Epithelial cell of proximal tubule (primary cell): ENCODE measurements at places on chromosomes 5 and 9.

DNA sequence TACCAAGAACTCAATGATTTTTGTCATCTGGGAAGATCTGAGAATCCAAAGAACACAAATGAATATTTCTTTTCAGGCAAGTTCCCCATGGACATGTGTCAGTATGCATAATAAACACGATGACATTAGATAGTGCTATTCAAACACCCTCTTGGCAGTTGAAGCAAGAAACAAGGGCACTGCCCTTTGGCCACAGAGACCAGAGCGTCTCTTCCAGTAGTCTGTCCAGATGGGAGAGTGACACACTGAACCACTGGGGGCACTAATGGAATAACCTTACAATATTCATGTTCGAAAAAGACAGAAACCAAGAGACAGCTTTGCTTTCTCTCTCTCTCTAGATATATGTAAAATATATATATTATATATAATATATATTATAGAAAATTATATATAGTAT is 301.9 kb downstream of the CTNND2 start:
- DNase-seq = no peak

GRCh38 chr9:107215381-107215780 is 67.7 kb upstream of the RAD23B start:
- DNase-seq = no peak

DNA sequence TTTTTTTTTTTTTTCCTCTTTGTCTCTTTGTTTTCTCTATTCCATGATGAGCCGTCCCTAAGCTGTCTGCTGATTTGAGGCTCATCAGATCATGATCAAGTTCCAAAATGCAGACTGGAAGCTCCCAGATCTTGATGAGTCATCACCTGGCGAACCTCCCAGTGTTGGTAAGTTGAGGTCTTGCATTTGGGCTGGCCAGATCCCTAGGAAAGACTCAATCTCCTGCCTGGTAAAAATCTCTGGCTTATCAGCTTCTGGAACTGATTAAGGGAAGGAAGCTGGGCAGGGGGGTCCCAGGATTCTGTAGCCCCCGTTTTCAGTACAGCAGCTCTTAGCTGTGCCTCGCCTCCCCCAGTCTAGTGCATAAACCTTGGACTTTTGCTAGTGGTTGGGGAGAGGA is 69.0 kb downstream of the TSPAN17 start:
- DNase-seq = no peak

GRCh38 chr5:87944553-87945285 is 323.9 kb downstream of the TMEM161B start:
- DNase-seq = no peak

GRCh38 chr9:84851935-84852585 is 182.5 kb downstream of the NTRK2 start:
- DNase-seq = peak; percentile 98

DNA sequence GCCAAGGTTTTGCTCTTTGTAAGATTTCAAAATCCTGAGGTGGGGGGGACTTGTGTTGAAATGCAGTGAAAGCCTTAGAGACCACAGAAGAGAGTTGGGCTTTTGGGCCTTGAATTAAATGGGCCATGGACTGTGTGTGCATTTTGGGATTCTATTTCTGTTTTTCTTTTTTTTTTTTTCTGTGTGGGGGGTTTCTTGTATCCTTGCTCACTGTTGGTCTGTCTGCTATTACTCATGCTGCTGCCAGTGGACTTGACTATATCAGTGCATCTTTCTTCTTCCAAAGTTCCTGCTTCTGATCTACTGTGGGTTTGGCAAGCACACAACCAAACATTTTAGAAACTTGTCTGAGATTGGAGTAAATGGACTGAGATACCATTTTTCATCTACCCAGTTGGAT is 344.9 kb downstream of the ARL15 start:
- DNase-seq = no peak

GRCh38 chr5:144406442-144406841 is 235.8 kb downstream of the KCTD16 start:
- DNase-seq = no peak

DNA sequence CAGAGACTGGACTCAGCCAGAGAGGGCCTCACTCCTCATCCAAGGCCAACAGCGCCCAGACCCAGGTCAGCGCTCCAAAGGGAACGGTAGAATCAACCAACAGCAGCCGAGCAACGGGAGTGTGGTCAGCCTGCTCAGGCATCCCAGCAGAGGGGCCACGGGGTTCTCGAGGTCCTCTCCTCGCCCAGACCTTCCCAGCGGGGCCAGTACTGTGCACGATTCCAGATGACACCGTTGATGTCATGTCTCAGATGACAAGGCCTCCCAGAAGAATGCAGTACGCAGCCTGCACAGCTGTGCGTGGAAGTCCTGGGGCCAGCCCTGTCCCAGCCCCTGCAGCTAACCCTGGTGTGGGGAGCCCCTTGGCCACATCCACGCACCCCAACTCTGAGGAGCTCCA is 141.0 kb upstream of the PPP1R26 start:
- no peak for DNase-seq

GRCh38 chr5:99900302-99900852 is 634.8 kb upstream of the FAM174A start:
- peak; percentile 60 for DNase-seq

DNA sequence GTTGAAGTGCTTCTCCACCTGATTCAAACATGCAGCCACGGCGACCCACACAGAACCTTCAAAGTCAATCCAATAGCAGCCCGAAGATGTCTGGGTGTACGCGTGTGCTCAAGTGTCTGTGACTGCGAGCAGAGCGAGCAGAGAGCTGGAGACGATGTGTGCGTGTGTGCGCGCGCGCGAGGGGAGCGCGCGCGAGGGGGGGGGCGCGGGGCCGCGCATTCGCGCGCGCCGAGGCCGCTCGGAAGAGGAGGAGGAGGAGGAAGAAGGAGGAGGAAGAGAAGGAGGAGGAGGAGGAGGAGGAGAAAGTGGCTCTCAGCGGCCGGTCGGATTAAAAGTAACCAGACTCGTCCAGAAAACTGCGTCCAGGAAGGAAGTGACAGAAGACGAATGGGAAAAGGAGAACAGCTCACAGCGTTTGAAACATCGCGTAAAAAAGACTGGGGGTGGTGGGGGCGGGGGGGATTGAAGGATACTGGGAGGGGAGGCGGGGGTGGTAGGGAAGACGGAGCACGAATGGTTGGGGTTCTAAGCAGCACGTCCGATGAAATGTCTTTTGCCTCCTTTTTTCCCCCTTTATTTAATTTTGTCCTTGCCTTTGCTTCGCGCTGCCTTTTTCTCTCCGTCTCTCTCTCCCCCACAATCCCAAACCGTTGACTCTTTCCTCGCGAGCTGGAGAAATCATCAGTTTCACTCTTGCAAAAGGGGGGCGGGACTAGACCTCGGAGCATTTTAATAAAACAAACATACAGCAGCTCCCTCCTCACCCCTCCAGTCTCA is at the start of gene MEF2C:
Gene MEF2C (minus strand): TSS at position 126 of the 777 bp plus-strand sequence. CDS start 59,396 bp downstream, outside the sequence.
- DNase-seq = peak; percentile 12

GRCh38 chr9:107547772-107548297 is 58.3 kb upstream of the KLF4 start:
- no peak for DNase-seq

DNA sequence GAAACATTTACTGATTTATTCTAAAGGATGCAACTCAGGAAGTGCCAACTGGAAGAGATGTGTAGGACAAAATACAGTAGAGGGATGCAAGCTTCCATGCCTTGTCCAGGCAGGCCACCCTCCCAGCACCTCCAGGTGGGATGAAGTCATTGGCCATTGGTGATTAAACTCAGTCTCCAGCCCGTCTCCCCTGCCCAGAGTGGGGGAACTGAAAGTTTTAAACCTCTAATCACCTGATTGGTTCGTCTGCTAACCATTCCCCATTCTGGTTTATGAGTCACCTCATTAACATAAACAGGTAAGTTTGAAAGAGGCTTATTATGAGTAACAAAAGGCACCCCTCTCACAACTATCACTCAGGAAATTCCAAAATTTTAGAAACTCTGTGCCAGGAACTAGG is 8.1 kb downstream of the TNFAIP8 start:
- no peak for DNase-seq

DNA sequence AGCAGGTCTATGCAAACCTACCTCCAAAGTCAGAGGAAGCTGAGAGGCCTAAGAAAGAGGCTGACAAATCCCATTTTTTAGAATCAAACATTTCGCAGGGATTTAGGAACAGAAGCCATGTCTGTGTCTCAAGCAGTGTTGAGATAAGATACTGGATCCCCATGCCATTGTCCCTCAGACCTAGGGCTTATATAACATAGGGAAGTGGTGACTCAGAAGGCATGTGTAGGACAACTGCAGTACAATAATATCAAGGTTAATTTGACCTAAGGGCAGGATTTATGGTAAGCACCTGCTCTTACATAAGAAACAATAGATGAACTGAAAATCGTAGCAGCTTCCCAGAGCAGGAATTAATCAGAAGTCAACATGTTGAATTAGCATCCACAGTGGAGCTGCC is 459.4 kb downstream of the ANXA1 start:
- DNase-seq = no peak

DNA sequence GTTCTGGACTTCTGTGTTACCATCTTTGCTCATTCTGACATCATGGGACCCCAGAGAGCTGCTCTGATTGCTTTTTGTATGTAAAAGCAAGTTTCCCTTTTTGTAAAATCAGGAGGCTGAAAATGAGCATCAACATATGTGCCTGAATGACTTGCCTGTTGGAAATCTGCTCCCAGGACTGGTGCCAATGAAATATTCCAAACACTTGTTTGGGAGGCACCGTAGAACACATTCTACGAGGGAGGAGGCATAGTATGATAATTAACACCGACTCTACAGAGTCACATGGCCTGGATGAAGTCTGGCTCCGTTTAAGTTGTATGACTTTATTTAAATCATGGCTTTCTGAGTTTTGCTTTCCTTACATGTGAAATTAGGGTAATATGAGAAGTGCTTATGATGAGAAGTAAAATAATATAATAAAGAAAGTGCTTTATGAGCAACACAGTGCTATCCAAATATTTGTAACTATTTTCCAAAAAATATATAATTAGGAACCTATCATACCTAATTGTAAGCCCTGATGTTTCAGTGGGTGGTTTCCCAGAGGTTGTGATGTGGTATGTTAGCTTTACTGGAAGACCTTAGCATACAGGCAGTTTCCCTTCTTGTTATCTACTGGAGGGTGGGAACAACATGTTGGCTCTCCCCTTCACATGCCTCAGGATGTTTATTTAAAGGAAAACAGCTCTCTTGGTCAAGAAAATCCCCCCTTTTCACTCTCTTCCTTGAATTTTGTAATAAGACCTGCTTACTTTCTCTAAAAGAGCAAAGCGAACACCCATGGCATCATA is 238.1 kb downstream of the FBXL7 start:
- no peak for DNase-seq

- no peak for DNase-seq
These were observed 123.8 kb downstream of the DMRT2 start for GRCh38 chr9:1173993-1174392.

DNA sequence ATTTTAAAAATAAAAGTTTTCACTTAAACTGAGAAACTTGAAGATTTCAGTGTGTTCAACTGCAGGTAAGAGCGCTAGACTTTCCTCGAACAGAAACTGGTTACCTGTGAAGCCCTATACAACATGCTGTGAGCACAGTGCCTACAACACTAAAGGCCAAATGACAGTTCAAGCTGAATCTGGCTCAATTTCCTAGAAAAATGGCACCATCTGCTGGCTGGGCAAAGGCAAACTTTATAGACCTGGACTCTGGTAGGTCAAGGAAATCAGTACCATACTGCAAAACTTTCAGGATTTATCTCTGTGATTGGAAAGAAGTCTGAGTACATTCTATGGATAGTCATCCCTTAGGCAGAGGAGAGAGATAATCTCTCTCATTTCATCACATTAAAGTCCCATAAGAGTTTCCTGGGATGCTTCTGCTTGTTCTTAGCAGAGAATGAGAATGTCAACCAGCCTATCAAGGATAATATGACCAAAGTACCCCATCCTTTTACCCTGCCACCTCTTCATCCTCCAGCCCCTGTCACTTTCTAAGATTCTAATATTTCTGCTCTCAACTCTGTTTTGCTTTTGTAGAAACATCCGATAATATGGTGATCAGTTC is 31.8 kb upstream of the FOXB2 start:
- peak; percentile 19 for DNase-seq

GRCh38 chr5:156036640-156037039 is 290.3 kb upstream of the SGCD start:
- DNase-seq = no peak

DNA sequence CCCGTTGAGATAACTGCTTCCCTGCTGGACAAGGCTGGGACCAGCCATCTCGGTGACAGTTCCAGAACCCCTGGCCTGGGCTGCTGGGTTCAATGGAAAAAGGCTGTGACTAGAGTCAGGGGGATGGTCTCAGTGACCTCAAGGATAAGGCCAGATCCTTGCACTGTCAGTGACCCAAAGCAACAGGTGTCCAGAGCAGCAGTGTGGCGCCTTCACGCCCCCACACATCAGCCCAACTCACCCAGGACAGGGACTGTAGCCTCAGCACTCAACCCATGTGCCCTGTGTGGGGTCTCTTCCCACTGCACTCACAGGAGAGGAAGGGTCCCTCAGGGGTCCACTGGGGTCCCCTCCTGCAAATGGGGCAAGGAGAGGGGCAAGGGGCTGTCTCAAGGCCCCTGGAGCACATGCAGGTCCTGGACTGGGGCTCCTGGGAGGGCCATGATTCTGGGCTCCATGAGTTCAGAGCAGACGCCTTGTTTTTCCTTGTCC is 698 bp upstream of the LCN2 start:
- no peak for DNase-seq

DNA sequence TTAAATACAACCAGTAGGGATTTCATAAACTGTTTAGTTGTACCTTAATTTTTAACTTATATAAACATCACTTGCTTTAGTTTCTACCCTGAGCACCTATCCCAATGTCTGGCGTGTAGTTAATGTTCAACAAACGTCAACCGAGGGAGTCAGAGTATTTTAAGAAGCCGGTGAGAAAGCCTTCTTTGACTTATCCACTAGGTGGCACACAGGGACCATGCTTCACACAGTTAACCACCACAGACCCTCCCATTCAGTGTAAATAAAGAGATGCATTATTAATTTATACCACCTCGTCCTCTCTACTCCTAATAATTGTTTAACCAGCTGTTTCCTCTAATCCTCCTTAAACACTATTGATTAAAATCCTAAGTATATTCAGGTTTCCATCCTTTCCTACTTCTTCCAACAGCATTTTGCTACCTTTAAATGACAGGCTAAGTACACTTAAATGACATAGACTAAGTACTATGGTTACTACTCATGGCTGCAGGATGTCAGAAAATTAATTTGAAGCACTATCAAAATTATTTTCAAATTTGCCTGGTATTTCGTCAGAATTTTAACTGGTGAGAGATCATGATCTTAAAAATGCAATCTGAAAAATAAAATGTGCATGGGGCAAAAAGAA is 2.3 kb downstream of the HAPLN1 start:
- no peak for DNase-seq

GRCh38 chr9:69573651-69574050 is 98.5 kb downstream of the APBA1 start:
- no peak for DNase-seq

- no peak for DNase-seq
These were observed 132.0 kb upstream of the SV2C start for GRCh38 chr5:75951158-75951557.

GRCh38 chr5:180832638-180833068 is 28.4 kb downstream of the ZFP62 start:
- no peak for DNase-seq

GRCh38 chr9:69516353-69517322 is 155.5 kb downstream of the APBA1 start:
- DNase-seq = no peak

GRCh38 chr5:158642879-158643278 is 456.8 kb downstream of the EBF1 start:
- DNase-seq = no peak

- DNase-seq = no peak
These were observed 3.5 kb upstream of the HINT2 start for GRCh38 chr9:35818341-35818740.
